Stimulated activated naive B cell treated with anti-CD40 and anti-IgM and Interleukin-4, amounts not matched to agents 10 μg/mL and 1 μg/mL and 100 μg/mL, for 72 hours (primary cell): ENCODE measurements at places on chromosomes 7 and 10.
A peak's percentile ranks its signal among the peaks of the same experiment; 100 is the strongest.

- no peak for DNase-seq
Measured at GRCh38 chr7:82339958-82340357, 103.6 kb downstream of the CACNA2D1 start.

GRCh38 chr10:75432763-75433162 is 1.3 kb downstream of the LRMDA start:
- no peak for DNase-seq

DNA sequence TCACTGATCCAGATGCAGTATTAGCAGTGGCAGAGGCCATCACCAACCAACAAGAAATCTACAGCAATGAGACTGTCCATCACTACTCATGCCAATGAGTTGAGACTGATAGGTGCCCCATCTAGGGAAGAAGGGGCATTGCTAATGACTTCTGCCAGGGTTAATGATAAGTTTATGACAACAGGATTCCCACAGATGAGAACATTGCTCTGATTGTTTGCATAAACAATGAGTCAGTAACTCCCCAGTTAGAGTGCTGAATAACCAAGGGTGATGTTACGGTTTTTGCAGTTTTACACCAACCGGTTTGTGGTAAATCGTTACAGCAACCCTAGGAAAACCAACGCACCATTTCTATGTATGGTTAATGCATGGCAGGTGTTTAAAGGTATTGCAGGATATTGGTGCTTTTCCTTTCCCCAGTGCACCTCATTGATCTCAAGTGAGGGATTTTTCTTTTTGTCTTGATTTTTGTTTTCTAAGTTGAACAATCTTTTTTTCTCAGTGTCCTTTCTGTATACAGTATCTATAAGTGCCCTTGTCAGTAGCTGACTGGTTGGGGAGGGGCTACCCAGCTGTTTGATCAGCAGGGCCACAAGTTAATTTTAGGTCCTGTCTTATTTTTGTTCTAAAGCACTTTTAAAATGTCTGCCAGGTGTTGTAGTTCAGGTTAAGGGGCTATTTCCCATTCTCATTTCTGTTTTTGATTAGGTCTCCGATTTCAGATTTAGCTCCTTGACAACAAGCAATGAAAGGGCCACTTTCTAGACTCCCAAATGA is 3.9 kb upstream of the CSGALNACT2 start:
- DNase-seq: no peak

DNA sequence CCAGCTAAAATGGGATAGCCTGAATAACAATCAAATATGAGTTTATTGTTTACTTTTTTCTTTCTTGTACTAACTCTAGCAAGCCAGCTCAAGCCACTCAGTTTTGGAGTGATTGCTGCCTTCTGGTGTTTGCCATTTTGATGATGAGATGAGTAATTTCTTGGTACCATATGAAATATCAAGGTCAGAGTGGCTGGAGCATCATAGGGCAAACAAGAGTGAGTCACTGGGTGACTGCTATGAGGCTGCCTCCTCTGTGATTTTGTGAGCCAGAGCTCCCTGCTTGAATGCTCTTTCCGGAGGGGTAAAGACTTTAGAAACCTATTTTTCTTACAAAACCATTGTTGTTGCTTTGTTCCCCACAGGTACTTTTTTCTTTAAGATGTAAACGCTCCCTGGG is 295.6 kb downstream of the PRKG1 start:
- DNase-seq: no peak

GRCh38 chr10:30985512-30985911 is 46.2 kb downstream of the ZNF438 start:
- no peak for DNase-seq

- DNase-seq: peak; percentile 76
Measured at GRCh38 chr10:103350517-103351260, at the start of gene PCGF6. PCGF6 (minus strand) TSS chr10:103351140; CDS start chr10:103351066, 74 bp downstream.

DNA sequence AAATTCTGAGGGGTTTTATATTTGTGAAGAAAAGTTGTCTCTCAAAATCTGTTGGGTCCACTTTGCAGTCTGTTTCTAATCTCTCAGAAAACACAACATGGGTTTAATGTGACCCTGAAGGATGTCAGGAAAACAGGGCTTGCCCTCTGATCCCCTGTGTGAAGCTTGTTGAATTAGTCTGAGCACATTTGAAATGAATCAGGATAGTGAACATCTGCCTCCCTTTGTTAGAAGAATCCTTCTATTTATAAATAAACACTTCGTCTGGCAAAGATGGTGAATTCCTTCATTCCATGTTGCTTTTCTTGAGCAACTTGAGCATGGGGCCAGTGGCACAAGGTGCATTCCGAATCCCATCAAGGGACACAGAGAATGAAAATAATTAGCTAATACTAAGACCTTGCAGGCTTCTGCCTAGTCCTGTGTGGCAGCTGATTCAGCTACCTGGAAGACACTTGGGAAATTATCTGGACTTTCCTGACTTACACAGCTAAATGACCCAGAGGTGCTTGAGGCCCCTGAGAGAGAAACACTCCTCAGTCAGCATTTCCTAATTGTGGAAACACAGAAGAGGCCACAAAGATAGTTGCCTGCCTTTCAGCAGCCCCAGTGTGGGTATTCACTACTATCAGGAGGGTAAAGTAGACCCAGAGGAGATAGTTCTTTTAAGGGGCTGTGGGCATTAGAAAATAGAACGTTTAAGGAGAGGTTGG is 305.5 kb downstream of the C7orf25 start:
- no peak for DNase-seq
